Stimulated activated CD4-positive, alpha-beta T cell treated with anti-CD3 and anti-CD28 coated beads, Interleukin-1b, Interleukin-23, amount 100 ng/mL, for 24 hours (primary cell): ENCODE measurements at places on chromosomes 2 and 18.

DNA sequence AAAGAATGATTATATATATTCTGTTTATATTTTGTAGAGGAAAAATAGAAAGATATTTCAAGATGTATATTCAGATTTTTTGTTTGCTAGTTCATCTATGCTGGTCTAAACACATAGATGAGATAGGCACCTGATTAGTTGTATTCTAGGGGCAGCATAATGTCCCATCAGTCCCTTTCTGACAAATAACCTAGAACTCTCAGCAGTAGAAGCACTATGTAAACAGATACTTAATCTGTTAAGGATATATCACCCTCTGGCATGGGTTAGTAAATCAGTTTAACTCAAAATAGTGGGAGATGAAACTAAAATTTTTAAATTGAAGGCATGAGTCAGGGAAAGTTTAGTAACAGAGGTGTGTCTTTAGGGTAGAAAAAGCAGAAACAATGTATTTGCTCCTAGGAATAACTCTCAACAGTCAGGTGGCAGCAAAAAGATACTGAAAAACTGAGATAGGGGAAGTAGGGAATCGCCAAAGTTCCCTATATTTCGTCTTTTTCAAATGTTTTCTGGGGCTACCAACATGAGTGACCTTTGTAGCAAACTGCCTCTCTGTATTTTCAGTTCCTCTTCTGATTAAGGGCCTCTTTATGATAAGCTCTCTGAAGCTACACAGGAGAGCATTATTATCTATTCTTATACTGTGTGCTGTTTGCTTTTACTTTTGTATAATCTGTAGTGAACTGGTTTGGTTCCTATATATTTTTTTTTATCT, 5.7 kb downstream of the PPP1R1C start:
- no peak for DNase-seq

- no peak for DNase-seq
Measured at GRCh38 chr18:22102953-22103646, 66.3 kb upstream of the GATA6 start.

DNA sequence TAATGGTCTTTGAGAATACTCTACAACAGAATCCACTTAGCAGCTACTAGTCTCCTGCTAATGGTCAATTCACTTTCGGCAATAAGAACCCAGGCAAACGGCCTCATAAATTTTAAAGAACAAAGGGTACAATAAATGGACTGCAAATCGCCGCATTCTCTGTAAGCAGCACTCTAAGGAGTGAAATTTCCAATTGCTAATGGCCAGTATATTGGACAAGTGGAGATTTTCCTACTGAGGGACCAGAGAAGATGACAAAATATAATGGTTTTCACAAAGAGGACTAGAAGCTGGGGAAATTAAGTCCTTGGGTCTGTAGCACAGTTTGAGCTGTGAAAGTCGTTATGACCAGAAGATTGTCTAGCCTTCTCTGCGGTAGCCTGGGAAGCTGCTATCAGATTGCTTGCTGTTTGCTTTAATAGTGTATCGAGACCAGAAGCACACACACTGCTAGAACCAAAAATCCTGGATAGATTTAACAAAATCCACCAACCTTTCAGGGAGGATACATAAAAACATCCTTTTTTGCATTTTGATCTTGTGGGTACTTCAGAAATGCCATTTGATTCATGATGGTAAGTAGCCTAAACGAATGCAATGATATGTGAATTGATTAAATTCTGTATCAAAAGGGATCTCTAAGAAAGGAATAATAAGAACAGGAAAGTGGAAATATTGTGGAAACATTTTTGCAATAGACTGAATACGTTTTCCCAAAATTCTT, 53.6 kb upstream of the ATP8B1 start:
- no peak for DNase-seq

DNA sequence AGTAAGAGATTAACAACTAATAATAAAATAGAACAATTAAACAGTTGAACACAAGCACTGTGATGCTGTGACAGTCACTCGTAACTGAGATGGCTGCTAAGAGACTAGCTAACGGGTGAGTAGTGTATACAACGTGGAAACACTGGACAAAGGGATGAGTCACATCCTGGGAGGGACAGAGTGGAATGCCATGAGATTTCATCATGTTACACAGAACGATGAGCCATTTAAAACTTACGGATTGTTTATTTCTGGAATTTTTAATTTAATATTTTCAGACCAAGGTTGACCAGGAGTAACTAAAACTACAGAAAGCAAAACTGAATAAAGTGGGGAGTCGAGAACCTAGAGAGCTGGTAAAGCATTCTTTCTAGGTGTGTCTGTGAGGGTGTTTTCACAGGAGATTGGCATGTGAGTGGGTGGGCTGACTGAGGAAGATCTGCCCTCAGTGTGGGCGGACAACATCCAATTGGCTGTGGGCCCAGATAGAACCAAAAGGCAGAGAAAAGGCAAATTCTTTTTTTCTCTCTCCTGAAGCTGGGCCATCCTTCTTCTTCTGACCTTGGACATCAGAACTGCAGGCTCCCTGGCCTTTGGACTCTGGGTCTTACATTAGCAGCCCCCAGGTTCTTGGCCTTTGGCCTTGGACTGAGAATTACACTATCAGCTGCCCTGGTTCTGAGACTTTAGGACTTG, 14.6 kb downstream of the TMSB10 start:
- no peak for DNase-seq

DNA sequence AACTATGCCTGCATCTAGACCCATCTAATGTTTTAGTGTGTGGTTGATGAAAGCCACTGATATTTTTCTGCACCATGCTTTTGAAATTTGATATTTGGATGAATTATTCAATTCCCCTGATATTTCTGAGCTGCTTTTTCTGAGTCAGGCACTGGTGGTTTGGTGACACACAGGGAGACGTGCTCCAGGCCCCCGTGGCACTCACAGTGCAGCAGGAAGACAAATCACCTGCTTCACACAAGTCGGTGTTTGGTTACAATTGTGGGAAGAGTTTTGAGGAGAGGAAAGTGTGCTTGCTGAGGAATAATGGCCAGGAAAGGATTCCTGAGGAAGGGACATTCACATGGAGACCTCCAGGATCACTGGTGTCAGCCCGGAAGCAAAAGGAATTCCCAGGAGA, 179.7 kb downstream of the ACKR3 start:
- no peak for DNase-seq

DNA sequence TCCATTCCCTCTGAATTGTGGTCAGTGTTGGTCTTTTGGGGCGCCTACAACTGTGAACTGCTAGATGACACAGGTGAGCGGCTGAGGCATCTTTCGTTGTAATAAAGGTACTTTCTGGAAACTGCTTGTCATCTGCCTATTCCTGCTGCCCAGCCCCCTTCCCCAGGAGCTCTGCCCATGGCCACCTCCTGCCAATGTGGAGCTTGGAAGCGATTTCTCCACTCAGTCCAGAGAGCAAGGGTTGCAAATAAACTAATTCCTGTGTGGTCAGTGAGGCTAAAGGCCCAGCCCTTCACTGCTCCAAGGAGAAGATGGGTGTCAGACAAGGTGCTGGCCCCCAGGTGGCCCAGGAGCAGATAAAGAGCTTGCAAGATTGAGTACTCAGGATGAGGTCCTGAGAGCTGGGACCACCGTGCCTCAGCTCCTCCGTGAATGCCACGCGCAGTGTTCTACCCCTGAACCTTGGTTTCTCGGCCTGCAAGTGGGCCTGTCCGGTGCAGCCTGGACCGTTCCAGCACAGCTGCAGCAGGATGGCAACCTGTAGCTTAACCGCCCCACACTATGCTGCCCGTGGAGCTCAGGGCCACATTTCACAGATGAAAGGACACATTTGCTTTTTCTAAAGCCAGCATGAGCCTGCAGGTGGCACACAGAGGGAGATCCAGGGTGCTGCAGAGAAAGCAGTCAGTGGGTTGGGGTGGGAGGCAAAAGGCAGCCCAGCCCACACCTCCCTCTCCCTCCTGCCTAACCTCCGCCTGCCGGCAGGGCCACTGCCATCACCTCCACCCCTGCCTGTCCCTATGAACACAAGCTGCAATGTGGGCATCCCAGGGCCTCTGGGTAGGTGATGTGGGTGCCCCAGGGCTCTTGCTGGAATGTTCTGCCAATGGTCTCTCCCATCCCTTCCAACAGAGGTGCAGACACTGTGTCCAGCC, 78.7 kb upstream of the OTOF start:
- no peak for DNase-seq

- DNase-seq = no peak
Measured at GRCh38 chr18:9323750-9324445, 10.7 kb upstream of the TWSG1 start.

GRCh38 chr2:224952936-224953657, 89.2 kb downstream of the DOCK10 start:
- DNase-seq = no peak

- DNase-seq = peak; percentile 53
Measured at GRCh38 chr2:225041207-225041850, 939 bp downstream of the DOCK10 start.

DNA sequence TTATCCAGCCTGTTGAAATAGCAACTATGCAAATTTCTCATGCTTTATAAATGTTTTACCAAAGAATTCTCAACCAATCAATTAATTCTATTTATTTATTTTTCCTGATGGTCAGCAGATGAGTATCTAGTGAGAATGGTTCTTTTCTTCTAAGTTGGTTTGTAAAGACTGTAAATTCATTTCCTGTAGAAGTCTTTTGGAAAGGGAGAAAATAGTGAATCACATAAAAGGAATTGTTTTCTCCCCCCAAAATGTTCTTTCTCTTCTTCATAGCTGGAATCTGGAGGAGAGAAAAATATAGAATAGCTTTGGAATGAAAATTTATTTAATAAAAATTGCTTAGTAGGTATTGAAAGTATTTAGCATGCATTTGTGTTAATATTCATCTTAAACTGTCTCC, 836.1 kb upstream of the ZEB2 start:
- no peak for DNase-seq

DNA sequence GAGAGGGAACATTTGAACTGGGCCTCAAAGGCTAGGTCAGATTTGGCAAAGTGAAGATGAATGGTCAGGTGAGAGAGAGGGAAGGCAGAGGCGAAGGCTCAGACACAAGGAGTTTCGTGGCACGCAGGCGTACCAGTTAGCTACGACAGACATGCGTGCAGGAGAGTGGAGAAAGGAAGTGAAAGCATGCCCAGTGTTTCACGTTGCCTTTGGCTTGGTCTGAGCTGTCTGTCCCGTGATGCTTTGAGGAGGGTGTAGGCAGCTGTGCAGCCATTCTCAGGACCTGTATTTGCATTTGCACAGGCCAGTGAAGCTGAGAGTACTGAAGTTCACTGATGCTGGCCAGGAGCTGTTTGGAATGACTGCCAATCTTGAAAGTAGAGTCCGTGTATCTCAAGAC, 69.5 kb downstream of the HNRNPLL start:
- DNase-seq = no peak

DNA sequence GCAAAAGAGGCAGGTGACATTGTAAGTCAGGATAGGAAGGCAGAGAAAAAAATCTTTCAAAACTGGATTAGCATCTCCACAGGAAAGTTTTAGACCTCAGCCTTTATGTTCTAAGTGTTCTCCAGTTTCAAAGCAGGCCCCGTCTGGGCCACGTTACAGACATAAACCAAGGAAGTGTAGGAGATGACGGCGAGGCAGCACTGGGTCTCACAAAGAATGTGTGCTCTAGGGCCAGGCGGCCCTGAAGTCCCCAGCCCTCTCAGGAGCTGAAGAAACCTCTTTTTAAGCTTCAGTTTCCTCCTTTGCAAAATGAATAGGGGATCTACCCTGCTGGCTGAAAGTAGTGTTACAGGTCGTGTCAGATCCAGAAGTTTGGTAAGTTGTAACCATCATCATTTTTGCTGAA, 81.7 kb downstream of the SPRED2 start:
- no peak for DNase-seq

- no peak for DNase-seq
Measured at GRCh38 chr18:6279308-6279707, 135.4 kb downstream of the L3MBTL4 start.

DNA sequence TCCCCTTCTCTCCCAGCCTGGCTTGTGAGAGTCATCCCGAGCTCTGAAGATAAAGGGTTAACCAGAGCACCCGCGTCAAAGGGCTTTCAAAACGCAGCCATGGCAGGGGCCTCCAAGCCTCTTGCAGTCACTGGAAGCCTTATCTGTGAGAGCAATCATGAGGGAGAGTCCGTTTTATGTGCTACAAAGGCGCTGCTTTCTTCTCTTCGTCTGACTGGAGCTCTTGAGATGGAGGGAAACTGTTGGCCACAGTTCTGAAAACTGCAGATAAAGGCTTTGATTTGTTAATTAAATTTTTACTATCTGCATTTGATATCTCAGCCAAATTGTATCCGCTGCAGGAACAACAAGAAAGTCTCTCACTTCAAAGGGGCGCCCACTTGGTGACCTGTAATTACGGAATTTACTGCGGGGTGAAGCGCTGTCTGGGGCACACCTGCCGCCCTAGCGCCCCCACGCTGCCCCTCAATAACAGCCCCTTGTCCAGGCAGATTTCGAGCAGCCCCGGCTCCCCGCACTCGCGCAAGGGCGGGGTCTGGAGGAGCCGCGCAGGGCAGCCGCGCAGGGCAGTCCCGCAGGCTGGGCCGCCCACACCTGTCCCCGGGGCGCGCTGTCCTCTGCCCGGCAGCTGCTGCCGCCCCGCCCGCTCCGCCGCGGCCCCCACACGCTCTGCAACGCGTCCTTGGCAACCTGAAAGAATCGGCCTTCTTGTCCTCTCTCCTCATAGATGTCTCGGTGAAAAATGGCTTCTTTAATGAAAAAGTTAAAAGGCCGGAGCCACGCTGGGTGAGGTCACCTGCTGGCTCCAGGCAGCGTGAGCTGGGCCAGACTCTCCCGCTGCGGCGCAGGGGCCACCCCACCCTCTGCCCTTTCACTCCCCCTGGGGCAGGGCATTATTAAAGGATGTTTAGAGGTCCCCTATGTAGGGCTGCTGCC, 217.9 kb downstream of the VAPA start:
- no peak for DNase-seq
